ENCODE measurements at places on chromosomes 2 and 18. TPM values are rescaled to one million over a fixed set of nuclear protein-coding genes. Genes with fewer than 3 reads are reported as not detected.

- DNase-seq, result peak; percentile 41
Measured at GRCh38 chr18:5543773-5544389, at the start of gene EPB41L3. Gene EPB41L3, minus strand, starts transcription at chr18:5543997. Its CDS starts 54,814 bp downstream, at chr18:5489183.

- no peak for DNase-seq
Measured at GRCh38 chr2:48066000-48066399, 159.7 kb upstream of the FBXO11 start.

- DNase-seq, result no peak
Measured at GRCh38 chr2:111159641-111160040, 38.9 kb downstream of the BCL2L11 start.

GRCh38 chr2:173054466-173054865 lies 21.2 kb upstream of the MAP3K20 start:
- DNase-seq, result no peak

EVA1A gene
- 0.62 TPM for polyA plus RNA-seq

DRC1 gene
- 0.05 TPM for polyA plus RNA-seq

- no peak for DNase-seq
Measured at GRCh38 chr2:134722728-134723127, 3.9 kb upstream of the TMEM163 start.

GRCh38 chr2:237473878-237474441 lies 13.1 kb upstream of the MLPH start:
- DNase-seq, result no peak

GRCh38 chr2:48728295-48728694 lies 27.2 kb downstream of the LHCGR start:
- no peak for DNase-seq

GRCh38 chr18:59426855-59427254 lies 67.8 kb upstream of the LMAN1 start:
- no peak for DNase-seq

VSNL1 gene
- polyA plus RNA-seq, result 2.8 TPM

DNA sequence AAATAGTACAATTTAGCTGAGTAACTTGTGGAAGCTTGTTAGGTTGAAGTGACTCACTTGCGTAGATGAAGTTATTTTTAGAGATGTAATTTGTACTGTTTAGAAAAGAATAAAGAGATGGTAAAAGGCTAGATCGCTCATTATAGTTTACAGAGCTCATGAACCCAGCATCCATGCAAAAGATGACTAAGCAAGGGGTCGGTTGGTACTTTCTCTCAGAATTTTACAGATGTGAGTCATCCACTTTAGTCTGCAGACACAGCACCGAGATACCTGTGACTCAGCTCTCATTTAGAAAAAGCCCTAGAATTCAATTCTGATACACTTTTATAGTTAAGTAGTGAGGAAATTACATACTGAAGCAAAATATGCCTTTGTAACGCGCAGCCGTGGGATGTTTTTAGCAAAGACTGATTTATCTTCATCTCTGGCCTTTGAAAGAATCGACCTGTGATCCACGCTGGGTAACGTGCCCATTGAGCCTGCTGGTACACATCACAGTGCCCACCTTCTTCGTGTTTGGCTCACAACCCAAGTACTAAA lies 116.5 kb upstream of the FOSL2 start:
- DNase-seq, result no peak

DNA sequence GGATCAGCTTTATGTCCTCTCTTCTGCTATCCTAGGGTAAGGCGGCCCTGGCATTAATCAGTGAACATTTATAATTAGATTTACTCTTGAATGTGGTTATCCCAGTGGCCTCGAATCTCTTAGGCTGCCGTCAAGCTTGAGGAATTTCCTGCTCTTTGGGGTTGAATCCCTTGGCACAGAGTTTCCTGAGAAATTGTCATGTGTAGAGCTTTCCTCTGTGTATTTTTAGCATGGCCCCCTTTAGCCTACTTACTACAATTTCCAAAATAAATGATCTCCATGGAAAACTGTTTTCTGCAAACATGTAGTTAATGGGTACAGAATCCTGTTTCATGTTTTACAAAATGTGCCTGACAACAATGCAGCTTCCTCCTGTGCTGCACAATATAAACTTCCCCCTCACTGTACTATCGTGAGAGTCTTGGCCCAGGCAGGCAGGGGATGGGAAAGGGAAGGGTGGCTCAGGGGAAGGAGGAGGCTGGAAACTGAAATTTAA lies 18.1 kb downstream of the NCAPH start:
- no peak for DNase-seq

All from ovary (tissue), 10 donors.